ENCODE measurements at places on chromosomes 16 and 17.
A peak's percentile ranks its signal among the peaks of the same experiment; 100 is the strongest.

DNA sequence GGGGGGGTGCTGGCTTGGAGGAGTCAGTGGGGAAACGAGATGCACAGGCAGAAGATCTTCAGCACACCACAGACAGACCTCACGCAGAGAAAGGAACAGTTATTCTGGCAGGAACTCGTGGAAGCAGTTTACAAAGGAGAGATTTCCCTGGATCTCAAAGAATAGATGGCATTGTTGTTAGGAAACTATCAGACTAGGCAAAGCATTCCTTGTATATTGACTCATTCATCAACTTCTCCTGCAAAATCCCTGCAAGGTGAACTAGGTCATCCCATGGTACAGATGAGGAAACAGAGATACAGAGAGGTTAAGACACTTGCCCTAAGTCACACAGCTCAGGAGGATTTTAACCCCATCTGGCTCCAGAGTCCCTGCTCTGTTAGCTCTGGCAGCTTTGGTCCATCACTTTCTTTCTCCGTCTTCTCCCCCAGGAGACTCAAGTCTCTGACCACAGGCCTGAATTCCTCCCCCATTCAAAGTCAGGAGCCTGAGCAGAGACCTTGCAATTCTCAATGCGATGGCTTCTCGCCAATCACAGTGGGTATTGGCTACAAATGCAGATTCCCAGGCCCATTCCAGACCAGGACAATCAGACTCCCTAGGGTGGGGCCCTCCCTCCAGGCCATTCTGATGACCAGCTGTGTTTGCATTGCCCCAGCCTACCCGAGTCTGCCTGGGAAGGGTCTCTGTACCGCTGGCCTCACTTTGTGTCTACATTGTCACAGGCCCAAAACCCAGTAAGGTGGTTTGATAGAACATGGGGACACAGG, 56.4 kb downstream of the LITAF start:
- no peak for DNase-seq

DNA sequence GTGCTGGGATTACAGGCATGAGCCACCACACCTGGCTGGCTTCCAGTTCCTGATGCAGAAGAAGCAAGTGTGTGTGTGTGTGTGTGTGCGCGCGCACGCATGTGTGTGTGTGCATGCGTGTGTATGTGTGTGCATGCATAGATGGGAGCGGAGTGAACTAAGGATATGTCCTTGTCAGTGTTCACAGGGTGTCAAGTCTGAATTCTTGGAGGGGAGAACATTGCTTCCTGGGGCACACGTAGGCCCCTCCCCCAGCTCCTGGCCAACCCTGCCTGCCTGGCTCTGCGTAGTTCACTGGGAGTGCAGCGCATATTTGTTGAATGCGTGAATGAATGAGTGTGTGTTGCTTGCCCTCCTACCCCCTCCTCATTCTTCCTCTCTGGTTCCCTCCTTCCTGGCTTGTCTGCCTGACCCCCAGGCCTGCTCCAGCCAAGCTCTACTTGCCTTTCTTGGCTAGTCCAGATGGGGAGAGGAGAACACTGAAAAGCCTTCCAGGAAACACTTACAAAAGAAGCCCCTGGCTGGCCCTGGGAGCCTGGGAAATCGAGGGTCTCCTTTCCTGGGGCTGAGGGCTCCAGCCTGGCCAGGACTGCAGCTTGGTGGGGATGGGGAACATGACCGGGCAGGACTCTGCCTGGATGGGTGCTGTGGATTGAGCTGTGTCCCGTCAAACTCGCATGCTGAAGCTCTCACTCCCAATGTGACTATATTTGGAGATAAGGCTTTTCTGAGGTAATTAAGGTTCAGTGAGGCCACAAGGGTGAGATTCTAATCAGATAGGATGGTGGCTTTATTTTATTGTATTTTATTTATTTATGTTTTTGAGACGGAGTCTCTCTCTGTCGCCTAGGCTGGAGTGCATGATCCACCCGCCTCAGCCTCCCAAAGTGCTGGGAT, 27.9 kb downstream of the IGFBP4 start:
- no peak for DNase-seq

DNA sequence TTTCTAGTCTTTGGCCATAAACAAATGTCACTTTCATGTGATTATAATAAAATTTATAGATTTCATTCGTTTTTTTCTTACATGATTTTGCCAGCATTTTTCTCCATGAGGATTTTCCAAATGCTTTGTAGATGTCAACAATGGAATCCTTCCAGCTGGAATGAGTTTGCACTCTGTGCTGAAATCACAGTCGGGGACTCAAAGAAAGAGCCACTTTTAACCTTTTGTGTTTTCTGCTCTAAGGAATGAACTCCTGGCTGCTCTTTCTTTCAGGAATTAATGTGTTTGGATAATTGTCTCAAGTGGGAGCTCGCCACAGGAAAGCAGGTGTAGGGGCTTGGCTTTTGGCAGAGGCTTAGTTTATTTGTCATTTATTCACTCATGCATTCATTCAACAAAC, 372.3 kb upstream of the SALL1 start:
- no peak for DNase-seq

- no peak for DNase-seq
Measured at GRCh38 chr17:80103449-80104085, 2.2 kb downstream of the GAA start.

DNA sequence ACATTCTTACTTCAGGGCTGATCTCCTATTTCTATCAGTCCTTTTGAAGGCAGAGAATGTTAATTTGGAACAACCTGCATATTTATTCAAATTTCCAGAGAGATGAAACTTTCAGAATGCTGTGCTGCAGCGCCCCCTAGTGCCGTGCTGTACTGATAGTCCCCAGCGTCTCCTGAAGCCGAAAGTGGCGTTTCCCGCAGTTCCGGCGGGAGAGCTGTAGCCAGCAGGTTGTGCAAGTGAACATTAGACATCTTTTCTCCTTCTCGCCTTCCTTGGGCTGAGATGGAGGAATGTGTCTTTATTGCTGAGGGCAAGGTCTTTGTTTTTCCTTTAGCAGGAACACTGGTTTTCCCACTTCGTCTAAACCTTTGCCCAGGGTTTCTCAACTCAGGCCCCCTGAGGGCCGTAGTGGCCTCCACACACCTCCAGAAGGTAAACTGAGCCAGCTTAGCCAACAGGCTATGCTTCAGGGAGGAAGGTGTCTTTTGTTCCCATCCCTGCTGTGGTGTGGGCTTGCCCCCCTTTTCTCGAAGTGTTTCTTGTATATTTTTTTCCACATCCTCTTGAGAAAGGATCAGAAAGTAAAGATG, 26.4 kb downstream of the USP10 start:
- DNase-seq, result peak; percentile 91

- peak; percentile 94 for DNase-seq
Measured at GRCh38 chr16:79600638-79601091, at the start of gene MAF. TSS of gene MAF (minus strand) at chr16:79600737. CDS start at chr16:79599902, 835 bp downstream.

DNA sequence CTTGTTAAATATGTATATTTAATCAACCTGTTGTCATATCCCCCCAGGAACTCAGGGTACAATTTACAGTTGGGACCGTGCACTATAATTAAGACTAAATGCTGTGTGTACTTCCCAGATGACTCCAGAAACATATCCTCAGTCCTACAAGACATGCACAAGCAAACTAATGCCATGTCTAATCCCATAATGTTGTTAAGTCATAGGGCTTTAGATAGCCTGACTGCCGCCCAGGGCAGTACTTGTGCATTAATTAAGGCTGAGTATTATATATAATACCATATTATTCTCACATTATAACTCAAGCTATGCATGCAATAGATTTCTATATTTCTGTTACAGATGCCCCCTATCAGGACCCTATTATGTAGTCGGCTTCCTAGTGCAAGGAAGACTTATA, 20.1 kb upstream of the CPHXL start:
- no peak for DNase-seq

GRCh38 chr16:75589306-75589705, 23.1 kb downstream of the GABARAPL2 start:
- peak; percentile 54 for DNase-seq

DNA sequence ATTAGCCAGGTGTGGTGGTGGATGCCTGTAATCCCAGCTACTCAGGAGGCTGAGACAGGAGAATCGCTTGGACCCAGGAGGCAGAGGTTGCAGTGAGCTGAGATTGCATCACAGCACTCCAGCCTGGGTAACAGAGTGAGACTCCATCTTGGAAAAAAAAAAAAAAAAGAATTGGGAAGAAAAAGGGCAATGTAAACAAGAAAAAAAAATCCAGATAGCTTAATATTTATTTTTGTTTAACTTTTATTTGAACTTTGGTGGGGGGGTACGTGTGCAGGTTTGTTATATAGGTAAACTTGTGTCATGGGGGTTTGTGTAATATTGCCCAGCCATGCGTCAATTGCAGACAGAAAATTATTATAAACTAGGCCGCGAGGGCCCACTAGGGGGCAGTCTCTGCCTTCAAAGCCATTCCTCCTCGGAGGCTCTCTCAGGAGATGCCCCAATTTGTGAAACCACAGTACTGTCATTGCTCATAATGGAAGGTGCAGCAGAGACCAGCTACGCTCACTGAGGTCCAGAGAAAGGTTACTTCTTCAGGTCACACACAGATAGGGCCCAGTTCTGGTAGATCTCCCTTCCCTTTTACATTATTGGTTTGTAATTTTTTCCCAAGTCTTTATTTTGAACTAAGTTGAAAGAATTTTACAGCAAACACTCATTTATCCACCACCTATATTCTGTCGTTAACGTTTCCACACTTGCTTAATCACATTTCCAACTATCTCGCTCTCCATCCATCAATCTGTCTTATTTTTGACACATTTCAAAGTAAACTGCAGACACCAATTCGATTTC, 206.2 kb downstream of the PRKCB start:
- DNase-seq, result peak; percentile 77

DNA sequence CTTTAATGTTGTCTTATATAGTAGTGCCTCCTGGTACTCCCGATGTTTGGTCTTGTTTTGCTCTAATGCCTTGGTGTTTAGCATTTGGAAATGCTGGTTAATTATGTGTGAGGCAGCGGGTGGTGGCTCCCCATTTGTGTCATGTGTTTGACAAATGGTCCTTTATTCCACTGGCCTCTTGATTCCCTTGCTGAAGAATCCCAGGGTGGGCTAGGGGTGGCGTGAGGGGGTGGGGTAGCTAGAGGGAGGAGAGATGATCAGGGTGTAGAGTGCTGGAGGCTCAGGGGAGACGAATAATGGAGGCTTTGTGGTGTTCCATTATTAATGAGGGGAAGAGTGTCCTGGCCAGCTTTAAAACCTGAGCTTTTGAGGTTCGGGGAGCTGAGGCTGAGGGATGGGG, 5.4 kb downstream of the DYNLL2 start:
- peak; percentile 40 for DNase-seq

GRCh38 chr17:79843474-79843815, 4.2 kb upstream of the CBX4 start:
- no peak for DNase-seq

DNA sequence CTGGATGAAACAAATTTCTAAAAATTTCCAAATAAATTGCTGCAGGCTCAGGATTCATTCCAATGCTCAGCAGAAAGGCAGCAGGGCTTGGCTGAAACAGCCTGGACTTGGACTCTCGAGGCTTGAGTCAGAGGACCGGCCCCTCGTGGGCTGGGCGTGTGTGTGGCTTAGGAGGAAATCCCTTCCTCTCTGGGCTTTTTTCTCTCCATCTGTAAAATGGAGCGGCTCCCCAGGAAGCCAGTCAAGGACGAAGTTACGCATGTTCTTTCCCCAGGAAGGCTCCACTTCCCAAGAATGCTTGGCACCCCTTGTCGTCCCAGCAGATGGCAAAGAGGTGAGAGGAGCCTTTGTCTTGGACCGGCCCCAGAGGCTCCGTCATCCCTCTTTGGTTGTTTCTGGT, 13.5 kb downstream of the SLC46A1 start:
- no peak for DNase-seq

DNA sequence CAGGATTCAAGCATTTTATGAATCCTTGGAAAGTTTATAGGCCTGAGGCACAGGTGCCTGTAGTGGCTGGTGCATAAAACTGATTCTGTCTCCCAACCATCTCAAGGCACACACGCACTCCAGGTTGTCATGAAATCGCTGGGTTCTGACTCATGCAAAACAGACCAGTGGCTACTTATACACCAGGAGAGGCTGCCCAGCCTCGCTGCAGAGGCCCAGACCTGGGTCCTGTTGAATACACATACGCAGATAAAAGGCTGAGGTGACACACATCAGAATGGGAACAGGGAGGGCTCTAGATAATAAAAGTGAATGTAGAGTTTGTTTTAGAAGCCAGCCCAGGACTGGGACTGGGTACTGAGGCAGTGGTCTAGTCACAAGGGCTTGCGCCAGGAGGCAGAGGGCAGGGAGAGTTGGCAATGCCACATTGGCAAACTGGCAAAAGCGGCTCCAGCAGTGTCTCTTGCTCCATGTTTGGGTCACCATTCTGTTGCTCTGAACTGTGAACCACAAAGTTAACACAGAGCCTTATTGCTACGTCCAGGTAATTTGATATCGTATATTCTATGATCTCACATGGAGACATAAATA, 13.6 kb downstream of the OR1D5 start:
- no peak for DNase-seq

GRCh38 chr17:16583781-16584180, 14.8 kb upstream of the ZNF287 start:
- no peak for DNase-seq

DNA sequence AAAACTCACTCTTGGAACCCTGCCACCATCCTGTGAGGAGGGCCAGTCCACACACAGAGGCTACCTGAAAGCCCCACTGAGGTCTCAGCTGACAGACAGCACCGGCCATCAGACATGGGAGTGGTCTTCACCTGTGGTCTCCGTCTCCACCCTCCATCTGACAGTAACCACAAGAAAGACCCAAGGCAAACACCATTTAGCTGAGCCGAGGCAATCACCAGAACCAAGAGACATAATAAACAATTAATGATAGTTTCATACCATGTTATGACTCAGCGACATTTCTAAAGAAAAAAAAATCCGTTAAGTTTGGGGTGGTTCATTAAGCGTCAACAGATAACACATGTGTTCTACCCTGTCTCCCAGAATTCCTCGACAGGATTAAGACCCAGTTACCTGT, 6.1 kb upstream of the EVPLL start:
- no peak for DNase-seq

DNA sequence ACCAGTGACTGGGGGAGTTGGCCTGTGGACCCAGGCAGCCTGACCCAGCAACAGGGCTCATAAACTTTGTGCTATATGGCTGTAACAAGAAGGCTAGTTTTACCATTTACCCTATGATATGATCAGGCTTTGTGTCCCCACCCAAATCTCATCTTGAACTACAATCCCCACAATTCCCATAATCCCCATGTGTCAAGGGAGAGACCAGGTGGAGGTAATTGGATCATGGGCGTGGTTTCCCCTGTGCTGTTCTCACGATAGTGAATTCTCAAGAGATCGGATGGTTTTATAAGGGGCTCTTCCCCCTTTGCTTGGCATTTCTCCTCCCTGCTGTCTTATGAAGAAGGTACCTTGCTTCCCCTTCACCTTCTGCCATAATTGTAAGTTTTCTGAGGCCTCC, 111.2 kb upstream of the NLRP1 start:
- DNase-seq, result no peak

- no peak for DNase-seq
Measured at GRCh38 chr17:31311526-31311925, 2.3 kb downstream of the EVI2B start.

GRCh38 chr16:27325736-27326135, 12.0 kb downstream of the IL4R start:
- DNase-seq, result no peak

DNA sequence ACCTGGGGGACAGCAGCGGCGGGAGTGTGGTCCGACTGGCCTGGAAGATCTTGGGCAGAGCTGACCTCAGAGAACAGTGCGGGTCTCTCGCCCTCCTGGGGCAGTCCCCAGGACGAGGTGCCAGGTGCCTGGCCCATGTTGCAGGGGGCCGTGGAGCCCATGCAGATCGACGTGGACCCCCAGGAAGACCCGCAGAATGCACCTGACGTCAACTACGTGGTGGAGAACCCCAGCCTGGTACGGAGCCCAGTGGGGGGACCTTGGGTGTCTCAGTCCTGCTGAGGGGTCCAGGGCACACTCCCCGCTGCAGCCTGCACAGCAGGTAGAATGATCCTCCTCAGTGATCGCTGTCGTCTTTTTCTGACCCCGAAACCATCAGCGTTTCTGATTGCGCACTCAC, 1.4 kb downstream of the GPS1 start:
- no peak for DNase-seq
